AG09309 (cell line): ENCODE measurements at places on chromosomes 12 and 14.

- no peak for DNase-seq
These were observed 468.5 kb downstream of the ETNK1 start for GRCh38 chr12:23093488-23093887.

DNA sequence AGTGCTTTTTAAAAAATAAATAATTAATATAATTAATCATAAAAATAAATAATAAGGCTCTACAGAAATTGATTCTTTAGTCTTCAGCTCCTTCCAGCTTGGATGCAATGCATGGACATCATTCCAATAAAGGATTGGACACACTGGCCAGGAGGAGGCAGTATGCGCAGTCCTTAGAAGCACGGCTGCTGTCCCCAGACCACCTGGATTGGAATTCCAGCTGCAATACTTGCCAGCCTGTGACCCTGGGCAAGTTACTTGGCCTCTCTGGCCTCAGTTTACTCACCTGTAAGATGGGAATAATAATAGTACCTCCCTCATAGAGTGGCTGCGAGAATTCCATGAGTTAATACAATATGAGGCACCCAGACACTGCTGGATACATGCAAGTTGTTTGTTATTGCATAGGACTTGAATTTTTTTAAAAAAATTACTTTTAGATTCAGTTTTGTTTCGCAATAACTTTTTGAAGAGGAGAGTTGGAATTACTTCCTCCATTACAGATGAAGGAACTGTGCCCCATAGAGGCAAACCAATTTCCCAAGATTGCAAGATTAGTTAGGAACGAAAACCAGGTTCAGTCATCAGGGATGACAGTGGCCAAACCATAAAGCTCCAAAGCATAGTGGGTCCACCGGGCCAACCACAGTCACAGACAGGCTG, 12.2 kb downstream of the RPH3A start:
- DNase-seq, result no peak

- DNase-seq, result peak; percentile 44
These were observed 190.1 kb upstream of the SYT1 start for GRCh38 chr12:78674311-78675090.

DNA sequence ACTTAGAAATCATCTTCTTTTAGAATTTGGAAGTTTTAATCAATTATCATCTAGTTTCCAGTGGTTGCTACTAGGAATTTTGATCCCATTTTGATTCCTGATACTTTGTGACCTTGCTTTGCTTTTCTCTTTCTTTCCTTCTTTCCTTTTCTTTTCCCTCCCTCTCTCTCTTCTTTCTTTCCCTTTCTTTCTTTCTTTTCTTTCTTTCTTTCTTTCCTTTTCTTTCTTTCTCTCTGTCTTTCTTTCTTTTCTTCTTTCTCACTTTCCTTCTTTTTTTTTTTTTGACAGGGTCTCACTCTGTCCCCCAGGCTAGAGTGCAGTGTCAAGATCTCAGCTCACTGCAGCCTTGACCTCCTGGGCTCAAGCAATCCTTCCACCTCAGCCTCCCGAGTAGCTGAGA, 81.5 kb upstream of the OSBPL8 start:
- no peak for DNase-seq

DNA sequence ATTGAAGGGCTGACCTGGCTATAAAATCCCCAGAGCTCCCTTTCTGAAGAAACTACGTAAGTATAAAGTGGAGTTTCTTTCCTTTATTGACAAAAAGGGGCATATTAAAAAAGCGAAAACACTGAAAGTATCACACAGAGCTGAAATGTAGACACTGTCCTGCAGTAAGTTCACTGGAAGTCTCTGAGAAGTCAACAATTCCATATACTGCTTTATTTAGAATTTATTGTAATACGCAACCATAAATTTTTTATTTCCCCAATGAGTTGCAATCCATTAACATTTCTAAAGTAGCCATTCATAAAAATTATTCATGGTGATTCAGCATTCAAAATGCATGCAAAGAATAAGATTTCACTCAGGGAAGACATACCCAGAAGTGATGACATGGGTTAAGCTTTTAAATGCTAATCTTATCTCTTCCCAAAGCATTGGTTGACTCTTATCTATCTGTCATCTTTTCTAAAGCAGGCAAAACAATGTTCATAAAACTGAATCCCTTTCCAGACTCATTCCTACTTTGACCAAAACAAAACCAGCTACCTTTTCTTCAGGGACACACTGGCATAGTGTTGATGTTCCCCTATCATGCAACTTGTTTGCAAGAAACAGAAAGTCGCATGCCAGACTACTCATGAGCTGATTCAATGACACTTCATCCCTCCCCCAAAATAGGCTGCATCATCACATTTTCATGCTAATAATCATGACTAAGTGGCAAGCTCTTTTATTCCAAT, 17.3 kb downstream of the KITLG start:
- no peak for DNase-seq

DNA sequence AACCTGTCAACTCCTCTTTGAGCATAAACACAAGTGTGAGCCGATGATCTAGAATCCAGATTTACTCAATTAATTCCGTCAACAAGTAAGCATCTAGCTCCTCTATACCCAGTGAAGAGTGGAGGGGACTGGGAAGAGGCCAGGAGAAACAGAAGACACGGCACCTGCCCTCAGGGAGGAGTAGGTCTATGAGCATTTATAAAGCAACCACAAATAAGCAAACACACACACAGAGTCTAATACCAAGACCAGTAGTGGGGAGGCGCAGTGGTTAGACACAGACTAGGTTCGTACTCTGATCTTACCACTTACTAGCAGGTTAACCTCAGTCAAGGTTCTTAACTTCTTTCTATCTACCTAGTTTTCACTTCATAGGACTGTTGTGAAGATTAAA, 5.9 kb upstream of the FOXN3 start:
- no peak for DNase-seq

DNA sequence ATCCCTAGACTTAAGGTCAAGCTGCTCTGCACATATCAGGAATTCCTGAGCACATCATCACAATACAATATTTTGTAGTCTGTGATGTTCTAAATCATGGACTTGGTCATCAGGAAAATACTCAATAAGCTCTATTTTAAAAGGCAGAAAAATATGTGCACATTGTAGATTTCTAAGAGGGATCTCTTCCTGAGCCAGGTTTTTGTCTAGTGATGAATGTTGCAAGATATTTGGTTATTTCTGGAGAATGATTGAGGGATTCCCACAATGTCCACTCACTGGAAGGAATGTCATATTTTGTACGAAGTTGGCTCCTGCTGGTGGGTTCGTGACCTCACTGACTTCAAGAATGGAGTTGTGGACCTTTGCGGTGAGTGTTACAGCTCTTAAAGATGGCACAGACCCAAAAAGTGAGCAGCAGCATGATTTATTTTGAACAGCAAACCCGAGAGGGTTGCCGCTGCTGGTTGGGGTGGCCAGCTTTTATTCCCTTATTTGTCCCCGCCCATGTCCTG, 300.9 kb upstream of the DCN start:
- DNase-seq, result no peak

- no peak for DNase-seq
These were observed 4.8 kb upstream of the LMO3 start for GRCh38 chr12:16610743-16611142.

DNA sequence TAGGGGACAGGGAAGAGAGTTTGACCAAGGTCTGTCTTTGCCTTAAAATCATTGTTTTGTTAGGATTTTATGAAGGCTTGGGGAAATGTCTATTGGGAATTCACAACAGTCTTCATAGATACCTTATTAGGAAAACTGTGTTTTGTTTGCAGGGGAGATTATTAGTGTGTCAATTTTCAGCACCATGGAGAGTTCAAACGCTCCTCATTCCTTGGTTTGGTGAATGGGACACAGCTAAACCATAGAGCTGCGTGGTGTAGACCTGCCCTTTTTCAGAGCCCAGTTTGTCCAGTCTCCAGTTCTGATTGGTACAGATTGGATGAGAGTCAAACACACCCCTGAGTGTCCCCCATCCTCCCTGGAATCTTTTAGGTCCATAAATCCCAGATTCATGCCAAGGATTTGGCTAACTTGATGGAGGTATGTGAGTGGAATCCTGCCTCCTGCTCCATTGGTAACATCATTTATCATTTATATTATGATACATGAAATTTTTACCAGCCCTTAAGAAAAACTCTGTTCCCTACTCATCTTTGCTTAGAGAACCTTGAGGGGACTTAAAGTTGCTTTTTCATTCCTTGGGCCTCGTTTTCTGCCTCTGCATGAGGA, 12.0 kb downstream of the NGDN start:
- no peak for DNase-seq

GRCh38 chr14:100662879-100663760, 63.6 kb upstream of the DLK1 start:
- DNase-seq, result no peak

GRCh38 chr12:89225401-89225800, 126.9 kb downstream of the DUSP6 start:
- no peak for DNase-seq

DNA sequence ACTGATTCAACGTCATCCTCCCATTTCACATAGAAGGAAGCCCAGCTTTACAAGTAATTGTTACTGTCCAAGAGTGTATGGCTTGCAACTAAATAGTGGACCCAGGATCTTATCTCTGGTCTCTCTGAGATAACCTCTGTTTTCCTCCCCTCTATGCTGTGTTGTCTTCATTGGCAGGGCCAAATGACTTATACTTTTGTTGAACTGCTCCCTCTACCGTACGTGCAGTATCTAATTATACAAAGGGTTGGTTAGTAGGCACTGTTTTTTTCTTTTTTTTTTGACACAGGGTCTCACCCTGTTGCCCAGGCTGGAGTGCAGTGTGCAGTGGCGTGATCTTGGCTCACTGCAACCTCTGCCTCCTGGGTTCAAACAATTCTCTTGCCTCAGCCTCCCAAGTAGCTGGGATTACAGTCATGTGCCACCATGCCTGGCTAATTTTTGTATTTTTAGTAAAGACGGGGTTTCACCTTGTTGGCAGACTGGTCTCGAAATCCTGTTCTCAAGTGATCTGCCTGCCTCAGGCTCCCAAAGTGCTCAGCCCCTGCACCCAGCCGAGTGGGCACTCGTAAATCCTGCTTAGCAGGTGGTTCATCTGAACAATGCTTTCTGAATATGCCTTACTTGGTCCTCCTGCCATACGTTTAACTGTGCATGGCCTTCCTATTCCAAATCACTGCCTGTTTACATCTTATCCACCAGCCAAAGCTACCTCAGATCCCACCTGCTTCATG, 162.1 kb downstream of the ADCK1 start:
- no peak for DNase-seq

DNA sequence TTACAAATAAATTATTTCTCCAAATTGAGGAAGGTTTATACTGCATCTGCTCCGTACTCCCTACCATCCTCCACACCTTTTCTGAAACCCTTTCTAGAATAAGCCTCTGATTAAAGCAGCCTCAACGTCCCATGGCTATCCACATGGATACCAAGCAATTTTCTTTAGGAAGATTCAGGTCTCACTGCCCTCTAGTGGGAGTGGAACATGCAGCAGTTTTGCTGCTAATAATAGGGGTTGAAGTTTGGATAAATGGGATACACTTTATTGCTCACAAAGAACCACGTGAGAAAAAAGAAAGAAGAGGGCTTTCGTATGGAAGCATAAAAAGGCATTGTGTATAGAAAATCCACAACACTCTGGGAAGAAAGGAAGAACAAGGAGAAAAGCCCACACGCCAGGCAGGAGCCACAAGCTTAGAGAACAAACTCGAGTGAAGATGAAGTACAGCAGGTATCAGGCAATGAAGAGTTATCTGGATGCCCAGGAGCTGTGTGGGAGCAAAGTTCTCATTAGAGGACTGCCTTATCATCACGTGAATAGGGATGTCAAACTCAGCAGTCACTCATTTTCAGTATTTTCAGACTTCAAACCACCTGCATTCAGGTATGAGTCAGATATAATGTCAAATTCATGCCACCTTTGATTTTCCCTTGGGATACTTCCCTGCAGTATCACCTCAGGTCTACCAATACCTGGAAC, 45.8 kb downstream of the CCER1 start:
- no peak for DNase-seq

DNA sequence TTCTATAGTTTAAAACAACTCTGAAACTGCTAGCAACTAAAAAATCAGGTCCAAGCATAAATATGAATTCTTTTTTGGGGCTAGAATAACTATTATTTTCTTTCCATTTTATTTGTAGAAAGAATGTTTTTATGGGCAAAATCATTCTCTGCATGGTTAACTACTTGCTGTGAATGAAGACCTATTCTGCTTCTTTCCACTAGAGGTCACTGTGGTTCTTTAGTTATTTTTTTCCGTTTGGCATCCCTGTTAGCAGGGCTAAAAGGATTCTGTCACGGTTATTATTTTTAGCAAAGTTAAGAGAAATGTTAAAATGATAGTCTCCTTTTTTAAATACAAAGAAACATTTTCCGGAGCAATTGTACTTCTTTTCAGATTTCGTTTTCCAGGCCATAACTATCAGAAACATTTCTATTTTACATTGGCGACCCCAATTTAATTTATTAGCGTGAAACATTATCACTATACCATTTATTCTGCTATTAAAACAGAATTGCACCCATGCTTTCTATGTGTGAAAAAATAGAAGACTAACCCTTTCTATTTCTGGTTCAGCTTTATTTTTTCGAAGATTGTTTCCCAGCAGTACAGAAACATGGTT, 404.8 kb downstream of the ATP23 start:
- no peak for DNase-seq

DNA sequence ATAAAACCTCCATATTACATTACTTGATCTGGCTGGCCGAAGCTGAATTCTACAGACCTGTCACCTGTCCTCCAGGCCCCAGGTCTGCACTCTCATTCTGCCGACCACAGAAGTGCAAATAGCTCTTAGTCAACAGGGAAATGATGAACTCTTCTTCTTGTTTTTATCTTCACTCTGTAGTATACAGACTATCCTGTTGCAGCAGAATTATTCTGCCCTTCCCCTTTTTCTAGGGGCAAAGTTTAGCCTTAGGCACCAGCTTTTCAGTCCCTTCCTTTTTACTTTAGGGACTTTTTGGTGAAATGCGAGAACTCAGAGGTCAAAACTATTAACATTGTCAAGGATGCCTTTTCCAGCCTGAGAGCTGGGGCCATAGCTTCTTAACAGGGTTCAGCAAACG, 229.6 kb upstream of the EGLN3 start:
- DNase-seq, result no peak

GRCh38 chr14:104794993-104795780, at the start of gene AKT1:
Gene AKT1, minus strand, starts transcription at chr14:104795748. Its CDS starts 3,105 bp downstream, at chr14:104792643.
- DNase-seq, result no peak

DNA sequence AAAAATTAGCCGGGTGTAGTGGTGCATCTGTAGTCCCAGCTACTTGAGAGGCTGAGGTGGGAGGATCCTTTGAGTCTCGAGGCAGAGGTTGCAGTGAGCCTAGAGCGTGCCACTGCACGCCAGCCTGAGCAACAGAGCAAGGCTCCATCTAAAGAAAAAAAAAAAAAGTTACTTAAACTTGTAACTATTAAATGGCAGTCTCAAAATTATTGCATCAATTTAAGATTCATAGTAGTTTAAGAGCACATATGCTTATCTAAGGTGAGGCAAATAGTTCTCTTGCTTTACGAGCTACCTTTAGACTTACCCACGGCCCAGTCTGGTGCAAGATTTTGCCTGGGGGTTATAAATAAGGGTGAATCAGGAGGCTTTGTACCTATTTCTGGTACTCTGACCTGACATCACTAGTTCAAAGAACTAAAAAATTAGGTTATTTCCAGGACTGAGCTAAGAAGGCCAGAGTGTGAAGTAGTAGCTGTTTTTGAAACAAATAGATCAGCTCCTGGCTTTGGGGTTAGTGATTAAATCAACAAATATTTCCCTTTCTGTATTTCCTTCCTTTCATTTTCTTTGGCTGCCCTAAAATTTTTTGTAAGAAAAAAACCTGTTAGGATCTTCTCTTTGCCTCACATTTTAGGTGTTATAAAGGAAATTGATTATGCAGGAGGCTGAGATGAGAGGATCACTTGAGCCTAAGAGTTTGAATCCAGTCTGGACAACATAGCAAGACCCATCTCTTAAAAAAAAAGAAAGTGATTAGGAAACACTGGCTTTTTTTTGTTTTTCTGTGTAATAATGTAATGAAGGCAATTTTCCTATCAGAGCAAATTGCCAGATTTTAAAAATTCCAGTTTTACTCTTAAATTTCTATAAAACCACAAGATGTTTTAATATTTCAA, 3.6 kb downstream of the MGAT2 start:
- no peak for DNase-seq
